Stimulated activated CD4-positive, alpha-beta T cell treated with anti-CD3 and anti-CD28 coated beads, Interleukin-4, amount 100 ng/mL, for 48 hours (primary cell): ENCODE measurements at places on chromosomes 1 and 21.
A peak's percentile ranks its signal among the peaks of the same experiment; 100 is the strongest.

GRCh38 chr1:12697397-12697796 is 18.5 kb upstream of the AADACL3 start:
- DNase-seq, result no peak

GRCh38 chr1:67704351-67704750 is 19.4 kb downstream of the GADD45A start:
- no peak for DNase-seq

DNA sequence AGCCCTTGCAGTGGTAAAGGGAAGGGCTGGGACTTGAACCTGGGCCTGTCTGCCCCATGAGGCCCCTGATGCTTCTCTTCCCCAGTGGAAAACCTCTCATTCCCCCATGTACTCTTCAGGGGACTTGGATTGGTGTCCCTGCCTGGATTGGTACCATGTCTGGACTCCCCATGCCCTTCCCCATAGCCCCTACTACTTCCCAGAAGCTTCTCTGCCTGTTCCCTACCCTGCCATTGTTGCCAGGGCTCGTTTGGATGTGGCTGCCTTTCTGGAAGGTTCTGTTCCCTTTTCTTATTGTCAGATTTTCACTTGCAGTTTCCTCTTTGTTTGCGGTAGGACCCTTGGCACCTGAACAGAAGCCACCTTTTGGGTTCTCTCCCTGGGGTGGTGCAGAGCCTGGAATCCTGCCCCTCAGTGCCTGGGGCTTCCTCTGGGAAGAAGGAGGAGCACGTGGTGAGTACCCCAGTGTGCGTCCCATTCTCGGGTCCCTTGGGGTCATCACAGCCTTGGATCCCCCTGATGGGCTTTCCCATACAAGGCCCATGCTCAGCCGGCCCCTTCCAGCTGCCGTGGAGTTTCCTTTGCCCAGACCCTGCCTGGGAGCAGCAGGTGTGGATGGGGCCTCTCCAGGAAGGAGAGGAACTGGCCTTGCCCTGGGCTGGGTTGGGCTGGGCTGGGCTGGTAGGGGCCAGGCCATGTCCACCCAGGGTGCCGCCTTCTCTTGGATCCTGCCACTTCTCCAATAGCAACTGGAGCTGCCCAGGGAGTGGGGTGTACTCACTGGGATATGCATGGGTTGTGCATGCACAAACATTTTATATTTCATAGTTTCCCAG is 281.1 kb downstream of the PTPRU start:
- no peak for DNase-seq

DNA sequence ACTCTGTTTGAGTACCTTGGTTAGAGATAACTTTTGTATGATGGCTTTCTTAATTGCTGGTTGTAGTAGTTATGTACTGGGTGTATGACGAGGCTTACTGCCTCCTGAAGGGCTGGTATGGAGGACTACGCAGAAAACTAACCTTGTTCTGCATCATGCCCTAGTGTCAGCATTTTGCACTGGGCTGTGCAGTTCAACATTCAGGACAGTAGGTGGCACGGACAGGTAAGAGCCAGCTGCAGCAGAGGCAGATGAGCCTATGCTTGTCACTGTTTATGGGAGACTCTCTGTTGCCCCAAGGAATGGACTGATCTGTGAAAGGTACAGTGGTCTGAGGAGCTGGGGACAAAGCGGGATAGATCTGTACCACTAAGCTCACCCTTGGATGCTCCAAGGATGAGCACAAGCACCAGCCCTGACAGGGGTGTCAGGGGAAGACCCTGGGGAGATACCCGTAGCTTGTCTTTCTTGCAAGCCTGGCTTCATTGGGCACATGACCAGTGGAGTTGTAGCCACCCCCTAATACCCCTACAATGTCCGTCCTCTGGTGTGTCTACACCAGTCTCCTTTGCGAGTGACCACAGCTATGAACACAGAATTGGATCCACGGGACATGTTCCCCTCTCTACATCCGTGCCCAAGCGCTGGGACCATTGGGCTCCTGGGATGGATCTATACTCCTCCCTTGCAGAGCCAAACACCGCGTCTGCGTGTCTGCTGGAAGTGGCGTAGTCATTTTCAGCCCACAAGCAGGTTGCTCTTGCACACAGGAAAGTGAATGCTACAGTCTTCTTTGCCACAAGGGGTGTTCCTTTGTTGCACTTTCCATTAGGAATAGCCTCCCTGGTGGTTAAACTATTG is 51.1 kb upstream of the CFHR3 start:
- DNase-seq, result no peak

DNA sequence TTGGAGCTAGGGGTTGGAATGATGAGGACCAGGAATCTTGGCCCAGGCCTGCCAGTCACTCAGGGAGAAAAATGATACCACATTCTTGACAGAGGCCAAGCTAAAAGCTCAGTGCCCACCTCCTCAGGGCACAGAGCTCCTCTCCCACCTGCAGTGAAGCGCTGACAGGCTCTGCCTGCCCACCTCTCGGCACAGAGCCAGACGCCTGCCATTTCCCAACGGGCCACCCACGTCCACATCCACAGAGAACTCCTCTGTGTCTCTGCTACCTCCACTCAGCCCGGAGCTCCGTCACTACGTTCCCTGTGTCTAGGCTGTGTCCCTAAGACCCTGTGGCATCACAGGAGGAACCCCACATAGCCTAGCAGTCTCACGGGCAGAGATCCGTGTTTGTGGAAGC is 60.8 kb downstream of the MRPL37 start:
- DNase-seq, result no peak

DNA sequence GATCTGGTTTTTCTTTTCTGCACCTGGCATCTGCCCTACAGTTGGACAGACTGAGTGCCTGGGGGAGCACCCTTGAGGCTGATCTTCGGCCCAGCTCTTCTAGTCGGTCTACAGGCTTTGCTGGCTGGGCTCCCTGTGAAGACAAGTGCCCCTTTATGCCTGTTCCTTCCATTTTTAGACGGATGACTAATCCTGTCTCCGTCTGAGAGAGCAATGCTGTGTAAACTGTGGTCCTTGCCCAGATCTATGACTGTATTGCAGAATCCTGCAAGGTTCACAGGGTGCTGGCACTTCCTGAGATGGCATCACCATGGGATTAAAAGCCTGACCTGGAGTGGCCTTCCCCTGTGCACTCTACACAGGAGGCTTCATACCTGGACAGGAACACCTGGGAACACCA is 47.6 kb upstream of the SAMD13 start:
- DNase-seq, result no peak

DNA sequence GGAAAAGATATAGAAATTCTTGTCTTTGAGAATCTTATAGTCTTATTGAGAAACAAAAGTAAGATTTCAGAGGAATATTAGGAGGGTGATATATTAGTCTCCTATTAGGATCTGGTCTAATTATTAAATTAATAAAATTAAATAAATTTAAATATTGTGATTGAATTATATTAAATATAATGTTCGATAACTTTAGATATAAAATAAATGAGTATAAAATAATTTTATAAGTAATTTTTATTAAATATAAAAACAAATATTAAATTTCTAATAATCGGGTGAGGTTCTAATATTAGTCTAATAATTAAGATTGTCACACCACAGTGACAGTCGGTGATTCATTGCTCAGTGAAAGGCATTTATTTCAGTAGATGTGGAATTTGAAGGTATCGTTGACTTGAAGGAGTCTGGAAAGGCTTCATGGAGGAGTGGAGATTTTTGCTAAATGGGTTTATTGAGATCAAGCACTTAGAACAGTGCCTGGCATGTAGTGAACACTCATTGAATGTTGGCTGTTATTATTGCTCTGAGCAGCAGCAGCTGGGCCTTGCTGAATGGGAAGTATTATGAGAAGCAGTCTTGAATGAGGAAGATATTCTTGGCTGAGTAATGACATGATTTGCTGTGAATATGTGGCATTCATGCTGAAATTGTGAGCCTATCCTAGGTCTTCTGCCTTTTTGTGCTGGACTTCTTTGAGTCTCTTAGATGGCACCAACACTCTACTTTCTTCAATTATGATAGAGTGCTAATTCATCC is 74.6 kb downstream of the USP25 start:
- no peak for DNase-seq

- DNase-seq, result no peak
These were observed 14.2 kb downstream of the COL18A1 start for GRCh38 chr21:45419162-45419561.

GRCh38 chr1:161981735-161982506 is 41.7 kb downstream of the OLFML2B start:
- no peak for DNase-seq

GRCh38 chr1:101588677-101589076 is 351.9 kb downstream of the S1PR1 start:
- no peak for DNase-seq

DNA sequence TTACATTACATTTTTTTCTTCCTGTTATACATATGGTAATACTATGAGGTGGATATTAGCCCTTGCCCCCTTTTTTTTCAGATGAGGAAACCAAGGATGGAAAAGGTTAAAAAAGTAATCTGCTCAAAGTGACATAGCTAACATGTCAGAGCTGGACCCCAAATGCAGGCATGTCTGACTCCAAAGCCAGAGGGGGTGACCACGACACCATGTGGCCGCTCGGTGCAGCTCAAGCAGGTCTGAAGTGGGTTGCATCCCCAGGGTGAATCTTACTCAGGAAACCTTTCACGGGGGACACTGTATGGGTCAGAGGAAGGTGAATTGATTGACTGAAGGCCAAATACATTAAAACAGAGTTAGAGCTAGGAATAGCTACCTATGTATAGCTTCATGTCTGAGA is 34.8 kb downstream of the CD34 start:
- DNase-seq, result no peak

- no peak for DNase-seq
These were observed 16.2 kb upstream of the MYOG start for GRCh38 chr1:203101813-203102634.

GRCh38 chr1:31781756-31782371 is 17.7 kb upstream of the ADGRB2 start:
- DNase-seq, result no peak

GRCh38 chr1:204465546-204466415 is 28.8 kb downstream of the PIK3C2B start:
- no peak for DNase-seq

- DNase-seq, result no peak
These were observed 773 bp upstream of the DDX59 start for GRCh38 chr1:200670242-200671118.

- DNase-seq, result no peak
These were observed 13.3 kb upstream of the PPP2R5A start for GRCh38 chr1:212271823-212272485.

DNA sequence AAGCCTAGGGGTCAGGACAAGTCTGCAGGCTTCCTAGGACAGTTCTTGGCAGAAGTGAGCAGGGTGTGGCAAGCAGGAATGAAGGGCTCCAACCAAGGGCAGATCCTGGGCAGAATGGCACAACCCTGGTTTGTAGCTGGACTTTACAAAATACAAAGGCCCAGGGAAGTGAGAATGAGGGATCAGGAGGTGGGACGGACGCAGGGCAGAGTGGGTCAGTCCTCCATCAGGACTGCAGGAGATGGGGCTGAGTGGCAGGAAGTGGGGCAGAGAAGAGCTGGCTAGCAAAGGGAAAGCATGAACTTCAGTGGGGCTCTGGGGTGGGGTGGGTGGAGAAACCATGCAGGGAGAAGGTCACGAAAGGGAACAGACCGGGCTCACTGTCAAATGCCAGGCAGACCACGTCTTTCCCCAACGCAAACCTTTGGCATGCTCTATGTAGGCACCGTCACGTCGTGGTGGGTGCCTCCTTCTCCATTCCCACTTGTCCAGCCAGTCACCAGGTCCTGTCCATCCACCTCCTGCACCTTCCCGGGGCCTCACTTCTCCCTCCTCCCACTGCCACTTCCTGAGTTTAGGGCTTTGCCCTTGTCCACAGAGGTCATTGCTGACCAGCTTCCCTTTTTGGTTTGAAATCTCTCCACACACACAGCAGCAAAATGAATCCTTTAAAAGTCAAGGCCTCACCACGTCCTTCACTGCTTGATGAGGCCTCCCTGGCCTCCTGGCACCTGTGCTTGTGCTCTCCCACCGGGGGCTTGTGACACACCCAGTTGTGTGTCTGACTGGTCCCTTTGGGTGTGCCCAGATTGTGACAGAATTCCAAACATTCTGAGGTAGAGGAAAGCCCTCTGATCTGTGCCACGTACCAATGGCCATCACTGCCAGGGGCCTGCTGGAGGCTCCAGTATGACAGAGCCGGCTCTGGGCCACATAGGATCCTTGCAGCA is 8.7 kb upstream of the CLDN19 start:
- no peak for DNase-seq

- DNase-seq, result no peak
These were observed 52.8 kb upstream of the ACTRT2 start for GRCh38 chr1:2968471-2968881.

DNA sequence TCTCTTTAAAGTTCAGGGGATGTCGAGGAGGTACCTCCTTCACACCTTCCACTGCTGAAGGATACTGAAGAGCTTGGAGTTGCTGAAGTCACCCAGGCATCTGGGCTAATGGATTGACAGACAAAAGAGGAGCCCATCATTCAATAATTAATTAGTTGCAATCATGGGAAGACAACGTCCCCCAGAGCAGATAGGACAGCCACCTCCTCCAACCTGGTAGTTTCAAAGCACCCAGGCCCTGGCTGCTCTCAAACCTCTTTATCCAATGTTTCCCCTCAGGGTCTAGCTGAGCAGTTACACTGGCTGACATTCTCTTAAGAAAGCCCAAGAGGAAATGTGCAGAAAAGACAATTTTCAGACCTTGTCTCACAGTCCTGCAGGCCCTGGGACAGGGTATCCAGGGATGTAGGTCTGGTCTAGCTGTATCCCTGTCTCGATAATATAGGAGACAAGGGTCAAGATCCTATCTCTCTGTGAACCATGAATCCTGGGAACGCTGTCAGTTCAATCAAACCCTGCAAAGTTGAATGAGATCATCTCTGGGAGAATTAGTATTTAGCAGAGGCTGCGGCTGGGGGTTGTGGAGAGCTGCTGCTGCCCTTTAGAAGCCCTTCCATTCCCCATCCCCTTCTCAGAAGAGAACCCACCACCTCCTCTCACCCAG is 1.1 kb downstream of the TSPAN2 start:
- no peak for DNase-seq

DNA sequence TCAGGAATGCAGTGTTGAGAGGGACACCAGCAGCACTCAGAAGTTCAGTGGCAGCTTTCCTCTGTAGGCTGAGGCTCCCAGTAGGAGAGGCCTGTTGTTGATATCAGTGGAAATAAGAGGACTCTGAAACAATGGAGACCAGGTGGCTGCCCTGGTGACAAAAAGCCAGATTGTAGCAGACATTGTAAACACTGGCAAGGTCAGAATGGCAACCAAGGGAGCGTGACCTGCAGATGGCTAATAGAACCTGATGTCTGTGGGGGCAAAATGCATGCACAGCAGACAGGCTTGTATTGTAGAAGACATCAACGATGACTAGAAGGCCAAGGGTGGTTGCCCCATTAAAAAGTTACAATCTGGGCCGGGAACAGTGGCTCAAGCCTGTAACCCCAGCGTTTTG is 53.1 kb upstream of the GPR37L1 start:
- no peak for DNase-seq

GRCh38 chr1:228463559-228464455 is 23.4 kb upstream of the RNF187 start:
- DNase-seq, result peak; percentile 60
